NCI-H1930 (cell line): ENCODE measurements at places on chromosomes 5 and 9.

GRCh38 chr9:124262649-124262972 is 4.9 kb downstream of the NEK6 start:
- no peak for DNase-seq

DNA sequence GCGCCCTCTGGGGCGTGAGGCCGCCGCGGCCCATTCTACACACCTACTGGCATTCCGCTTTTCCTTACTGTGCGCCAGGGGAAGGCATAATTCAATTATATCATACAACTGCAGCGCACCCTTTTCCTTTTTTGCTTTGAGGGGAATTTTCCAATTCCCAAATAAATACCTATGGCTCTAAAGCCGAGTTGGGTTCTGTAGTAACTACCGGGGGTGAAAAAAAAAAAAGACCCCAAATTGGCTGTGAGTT is 34.1 kb upstream of the NFIB start:
- no peak for DNase-seq

- no peak for DNase-seq
Observed at GRCh38 chr9:99235069-99235468, 13.0 kb downstream of the SEC61B start.

DNA sequence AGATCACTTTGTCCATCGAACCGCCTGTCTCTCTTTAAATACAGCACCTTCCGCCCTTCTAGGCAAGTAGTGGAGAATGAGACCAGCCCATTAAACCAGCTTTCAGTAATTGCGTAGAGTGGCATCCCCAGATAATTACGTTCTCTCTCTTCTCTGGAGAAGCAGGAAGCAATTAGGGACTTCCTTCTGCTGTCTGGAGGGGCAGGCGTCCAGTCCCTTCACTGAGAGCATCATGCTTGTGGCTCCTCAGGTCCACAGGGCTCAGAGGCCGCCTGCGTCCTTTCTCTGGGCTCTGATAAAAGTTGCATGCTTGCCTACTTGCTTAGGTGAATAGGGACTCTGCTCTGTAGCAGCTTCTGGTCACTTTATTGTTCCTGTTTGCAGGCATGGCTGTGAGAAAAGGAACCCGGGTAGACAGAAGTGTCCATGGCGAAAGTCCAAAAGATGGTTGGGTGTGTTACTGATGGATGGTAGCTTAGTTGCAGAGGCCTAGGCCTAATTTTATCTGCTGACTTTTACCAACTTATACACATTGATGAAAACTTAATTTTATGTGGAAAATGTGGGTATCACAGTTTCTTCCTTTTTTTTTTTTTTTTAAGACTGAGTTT is 299.1 kb upstream of the PANK3 start:
- DNase-seq: no peak

GRCh38 chr5:37723162-37723961 is 116.5 kb downstream of the GDNF start:
- no peak for DNase-seq

DNA sequence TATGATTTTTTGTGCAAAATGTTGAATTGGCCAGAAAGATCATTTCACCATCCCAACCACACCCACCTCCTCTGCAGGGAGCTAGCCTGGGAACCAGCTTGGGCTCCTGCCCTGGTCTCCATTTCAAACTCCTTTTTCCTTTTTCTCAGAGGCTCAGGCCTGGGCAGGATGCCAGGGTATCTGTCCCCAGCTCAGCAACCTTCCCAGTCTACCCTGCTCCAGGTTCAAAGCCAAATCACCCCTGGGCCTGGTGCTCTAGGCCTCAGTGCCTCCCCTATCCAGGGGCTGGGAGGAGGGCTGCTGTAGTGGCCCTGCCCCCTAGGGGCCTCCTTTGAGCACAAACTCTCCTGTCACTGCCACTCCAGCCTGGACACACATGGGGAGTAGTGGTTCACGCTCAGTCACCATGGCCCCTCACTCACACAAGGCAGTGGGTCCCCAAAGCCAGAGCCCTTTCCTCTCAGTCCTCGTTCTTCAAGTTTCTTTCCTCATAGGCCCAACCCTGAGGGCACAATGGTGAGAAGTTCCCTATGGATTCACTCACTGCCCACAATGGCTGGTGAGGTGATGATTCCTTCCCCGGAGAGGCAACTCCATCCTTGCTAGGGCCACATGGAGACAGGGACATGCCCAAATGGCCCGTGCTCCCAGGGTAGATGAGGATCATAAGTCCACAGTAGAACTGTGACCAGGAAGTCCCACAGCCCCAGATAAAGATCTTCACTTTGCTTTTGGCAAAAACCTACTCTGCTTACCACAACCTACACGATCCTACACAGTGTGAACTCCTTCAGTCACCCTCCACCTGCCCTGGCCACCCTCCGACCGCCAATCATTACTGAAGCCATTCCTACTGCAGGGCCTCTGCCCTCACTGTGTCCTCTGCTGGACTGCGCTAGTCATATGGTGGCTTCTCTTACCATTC is 1.6 kb upstream of the ST6GALNAC4 start:
- no peak for DNase-seq

- DNase-seq: no peak
Observed at GRCh38 chr9:90002397-90003271, 397.8 kb downstream of the GADD45G start.

DNA sequence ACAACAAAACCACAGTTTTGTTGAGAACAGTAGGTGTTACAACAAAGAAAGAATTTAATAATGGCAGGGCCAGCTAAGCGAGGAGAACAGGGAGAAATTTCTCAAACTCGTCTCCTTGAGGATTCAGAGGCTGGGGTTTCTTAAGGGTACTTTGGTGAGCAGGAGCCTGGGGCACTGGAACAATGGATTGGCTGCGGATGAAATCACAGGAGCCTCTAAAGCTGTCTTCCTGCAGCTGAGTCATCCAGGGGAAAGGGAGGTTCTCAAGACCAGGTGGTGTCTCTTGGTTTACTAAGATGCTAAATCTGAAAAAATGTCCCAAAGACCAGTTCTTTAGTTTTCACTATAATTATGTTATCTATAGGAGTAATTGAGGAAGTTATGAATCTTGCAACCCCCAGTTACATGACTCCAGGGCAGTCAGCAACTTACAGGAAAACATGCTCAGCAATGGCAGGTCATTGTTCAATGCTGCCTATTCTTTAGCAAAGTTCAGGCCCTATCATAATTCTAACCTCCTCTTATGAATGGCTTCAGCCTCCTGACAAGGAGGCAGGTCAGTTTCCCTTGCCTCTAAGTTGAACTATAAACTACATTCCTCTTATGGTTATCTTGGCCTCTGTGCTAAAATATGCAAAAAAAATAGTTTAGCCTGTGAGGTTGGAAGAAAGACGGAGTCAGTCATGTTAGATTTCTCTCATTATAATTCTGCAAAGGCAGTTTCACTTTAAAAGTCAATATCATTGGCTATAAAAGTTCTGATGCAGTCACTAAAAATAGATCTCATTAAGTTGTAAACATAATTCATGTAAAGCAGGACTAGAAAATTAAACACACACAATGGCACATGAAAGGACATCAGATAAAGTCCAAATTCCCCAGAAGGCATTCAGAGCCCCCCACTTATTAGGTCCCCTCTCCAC is 63.3 kb upstream of the CKS2 start:
- DNase-seq: no peak

DNA sequence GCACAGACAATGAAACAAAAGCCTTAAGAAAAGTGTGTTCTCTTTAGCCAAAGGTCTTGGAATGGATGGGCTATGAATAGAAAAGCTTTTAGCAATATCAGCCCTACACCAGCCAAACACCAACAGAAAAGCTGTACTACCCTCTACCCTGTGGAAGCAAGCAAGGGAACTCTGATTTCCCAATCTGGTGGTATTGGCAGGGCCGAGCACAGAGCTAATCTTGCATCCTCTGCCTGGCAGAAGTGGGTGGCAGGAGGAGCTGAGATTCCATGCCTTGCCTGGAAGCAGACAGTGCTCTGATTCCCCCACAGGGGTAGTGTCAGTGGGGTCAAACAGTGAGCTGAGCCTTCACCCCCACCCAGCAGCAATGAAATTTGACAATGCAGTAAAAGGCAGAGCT is 29.6 kb upstream of the ZNF782 start:
- no peak for DNase-seq

- no peak for DNase-seq
Observed at GRCh38 chr5:6675784-6676491, 37.3 kb upstream of the TENT4A start.

DNA sequence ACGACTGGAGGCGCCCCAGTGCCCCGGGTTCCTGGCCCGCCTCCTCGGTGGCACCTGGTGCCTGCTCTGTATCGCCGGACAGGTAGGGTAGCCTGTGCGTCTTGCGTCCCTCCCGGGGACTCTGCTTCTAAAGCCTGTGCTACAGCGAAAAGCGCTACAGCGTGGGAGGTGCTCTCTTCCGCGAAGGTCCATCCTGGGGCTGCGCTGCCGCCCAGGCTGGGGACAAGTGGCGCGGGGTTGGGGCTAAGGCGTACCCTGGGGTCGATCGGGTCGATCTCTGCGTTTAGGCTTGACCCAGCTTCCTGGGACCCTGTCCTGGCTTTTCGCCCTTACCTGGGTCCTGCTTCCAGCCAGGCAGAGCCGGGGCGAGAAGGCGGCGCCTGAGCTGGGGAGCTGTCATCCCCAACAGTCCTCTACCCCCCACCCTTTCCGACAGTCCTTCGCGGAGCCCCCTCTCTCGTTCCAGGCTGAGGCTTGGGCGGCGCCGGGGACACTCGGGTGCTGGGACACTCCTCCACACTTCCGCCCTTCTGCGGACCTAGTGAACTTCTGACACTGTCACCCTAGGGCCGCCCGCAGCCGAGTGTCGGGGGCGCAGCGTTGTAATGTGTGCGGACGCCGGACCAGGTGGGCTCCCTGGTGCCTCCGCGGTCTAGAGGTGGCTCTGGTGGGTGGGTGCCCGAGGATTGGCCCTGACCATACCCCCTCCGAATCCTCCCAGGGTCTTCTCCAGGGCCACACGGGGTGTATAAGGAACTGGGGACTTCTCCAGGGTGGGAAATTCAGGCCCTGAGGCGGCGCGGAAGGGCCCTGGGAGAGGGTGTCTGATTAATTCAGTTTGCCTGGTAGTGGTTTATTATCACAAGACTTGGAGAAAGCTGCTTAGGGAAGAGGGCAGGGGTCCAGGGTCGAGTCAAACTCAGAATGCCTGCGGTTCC is 328.2 kb downstream of the SH3GL2 start:
- DNase-seq: no peak

DNA sequence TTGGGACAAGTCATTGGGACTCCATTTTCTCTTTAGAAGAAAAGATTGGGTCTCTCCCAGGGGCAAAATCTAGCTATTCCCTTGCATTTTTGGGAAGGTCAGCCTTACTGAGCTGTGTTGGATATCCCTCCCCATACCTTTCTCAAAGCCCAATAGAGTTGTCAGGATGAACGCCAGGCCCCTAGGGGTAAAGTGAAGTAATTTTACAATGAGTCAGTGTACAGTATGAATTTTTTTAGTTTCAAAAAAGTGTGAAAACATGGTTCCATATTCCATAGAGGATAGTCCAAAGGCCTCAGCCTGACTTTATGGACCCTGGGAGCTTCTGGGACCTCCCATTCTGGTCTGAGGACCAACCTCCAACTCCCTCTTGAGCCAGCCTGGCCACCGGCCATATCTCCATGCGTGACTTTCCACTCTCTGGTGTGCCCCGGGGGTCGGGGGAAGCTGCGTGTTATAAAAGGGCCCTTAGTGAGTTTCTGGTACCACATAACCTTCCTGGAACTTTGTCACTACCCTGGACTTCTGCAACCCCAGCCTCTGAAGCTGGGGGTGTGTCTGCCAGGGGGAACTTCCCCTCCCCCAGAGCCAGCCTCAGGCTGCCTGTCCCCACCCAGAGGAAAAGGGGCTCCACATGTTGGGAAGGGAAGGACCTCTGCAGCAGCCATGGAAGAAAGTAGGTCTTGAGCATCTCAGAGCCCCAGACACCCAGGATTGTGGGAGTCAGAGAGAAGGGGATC is 52.4 kb upstream of the SYNPO start:
- DNase-seq: no peak
